ENCODE measurements at places on chromosomes 7 and 10.

DNA sequence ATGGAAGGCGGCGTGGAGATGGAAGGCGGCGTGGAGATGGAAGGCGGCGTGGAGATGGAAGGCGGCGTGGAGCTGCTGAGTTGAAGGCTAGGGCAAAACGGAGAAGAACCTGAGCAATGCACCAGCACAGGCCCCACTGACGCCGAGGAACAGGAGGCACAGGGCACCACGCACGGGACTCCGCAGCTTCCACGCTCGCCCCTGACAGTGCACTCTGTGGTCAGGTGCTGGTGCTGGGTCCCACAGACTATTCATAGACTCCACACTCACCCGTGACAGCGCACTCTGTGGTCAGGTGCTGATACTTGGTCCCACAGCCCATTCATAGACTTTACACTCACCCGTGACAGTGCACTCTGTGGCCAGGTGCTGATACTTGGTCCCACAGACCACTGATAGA lies 34.0 kb downstream of the CPXM2 start:
- DNase-seq, result no peak

DNA sequence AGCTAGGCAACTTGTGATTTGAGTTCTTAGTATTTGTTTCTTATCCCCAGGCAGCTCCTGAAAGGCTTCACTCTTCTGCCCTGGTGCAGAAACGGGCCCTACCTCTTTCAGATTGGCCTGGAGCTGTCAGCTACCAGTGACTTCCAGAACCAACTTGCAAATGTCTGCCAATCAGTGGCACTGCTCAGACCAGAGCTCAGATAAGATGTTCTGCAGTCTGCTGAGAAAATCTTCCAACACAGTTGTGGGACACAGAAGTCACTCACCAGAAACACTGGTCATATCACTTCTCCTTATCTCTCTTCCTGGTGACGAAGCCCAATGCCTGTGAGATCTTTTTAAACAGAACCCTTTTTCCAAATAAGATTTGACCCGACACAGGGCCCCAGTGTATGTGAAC lies 81.9 kb upstream of the DUSP5 start:
- DNase-seq, result no peak

DNA sequence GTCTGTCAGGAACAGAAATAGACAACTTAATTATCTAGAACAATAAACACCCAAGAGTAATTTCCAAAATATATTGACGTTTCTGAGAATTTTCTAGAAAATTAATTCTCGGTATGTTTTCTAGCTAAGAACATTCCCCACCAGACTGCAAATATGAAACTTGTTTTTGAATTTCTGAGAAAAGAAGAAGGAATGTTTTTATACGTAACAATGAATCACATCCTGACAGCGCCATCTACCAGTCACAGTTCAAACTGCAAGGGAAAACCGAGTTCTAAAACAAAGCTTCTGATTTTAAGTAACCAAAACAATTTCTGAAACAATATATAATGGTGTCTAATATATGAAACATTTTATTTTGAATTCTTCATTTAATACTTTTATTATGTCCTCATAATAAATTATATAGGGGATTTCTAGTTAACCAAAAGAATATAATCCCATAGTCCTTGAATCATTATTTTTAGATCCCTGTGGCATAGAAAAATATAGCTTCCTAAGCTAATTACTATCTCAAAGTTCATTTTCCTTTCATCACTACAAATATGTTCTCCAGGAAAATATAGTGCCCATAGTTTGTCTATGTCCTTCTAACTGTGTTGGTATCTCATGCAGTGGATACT lies 34.5 kb upstream of the MEOX2 start:
- DNase-seq, result no peak

GRCh38 chr10:70596860-70597809 lies 5.4 kb downstream of the PRF1 start:
- no peak for DNase-seq

DNA sequence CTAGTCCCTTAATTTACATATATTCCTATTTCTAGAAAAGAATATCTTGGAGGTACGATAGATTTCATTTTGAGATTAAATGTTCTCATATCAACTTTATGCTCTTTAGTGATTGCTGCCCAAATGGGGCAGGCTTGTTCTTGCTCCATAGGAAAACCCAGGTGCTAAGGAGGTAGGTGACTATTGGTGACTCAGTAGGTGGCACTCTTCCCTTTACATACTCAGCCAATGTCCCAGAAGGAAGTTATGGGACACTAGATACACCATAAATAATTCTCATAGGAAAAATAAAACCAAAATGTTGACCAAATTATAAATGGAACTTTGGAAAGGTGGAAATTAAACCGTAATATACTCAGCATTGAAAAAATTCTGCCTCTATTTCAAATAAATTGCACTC lies 4.0 kb downstream of the SKAP2 start:
- no peak for DNase-seq

GRCh38 chr7:42407833-42408232 lies 170.8 kb upstream of the GLI3 start:
- DNase-seq, result no peak

DNA sequence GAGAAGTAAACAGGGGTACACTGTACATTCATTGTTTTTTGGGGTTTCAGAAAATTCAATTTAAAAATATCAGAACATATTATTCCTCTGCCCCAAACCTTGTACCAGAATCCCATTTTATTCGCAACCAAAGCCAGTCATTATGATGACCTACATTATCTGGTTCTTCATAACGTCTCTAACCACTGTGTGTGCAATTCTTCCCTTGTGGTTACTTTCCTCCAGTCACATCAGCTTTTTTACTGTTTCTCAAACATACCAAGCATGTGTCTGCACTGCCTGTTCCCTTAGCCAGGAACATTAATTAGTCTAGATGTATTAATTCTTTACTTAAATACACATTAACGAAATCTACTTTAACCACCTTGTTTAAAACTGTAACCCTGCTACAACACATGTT lies 64.8 kb downstream of the THSD7A start:
- DNase-seq, result no peak

GRCh38 chr7:28497009-28497408 lies 84.7 kb downstream of the CREB5 start:
- DNase-seq, result no peak

DNA sequence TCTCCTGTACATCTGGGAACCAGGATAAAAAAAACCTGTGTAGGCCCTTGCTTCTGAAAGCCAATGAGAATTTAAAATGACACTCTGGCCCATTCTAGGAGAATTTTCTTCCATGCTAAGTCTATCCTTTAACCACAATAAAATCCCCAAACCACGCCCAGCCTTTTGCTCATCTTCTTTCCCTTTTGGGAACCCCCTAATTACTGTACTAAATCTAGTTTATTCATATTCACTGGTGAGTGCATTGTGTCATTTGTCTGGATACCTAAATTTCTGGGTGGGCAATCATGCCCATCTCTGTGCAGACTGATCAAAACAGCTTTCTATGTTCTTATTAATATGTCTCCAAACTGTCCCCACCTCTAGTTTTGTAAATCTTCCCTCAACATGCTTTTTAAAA lies 11.7 kb upstream of the CDK14 start:
- no peak for DNase-seq

DNA sequence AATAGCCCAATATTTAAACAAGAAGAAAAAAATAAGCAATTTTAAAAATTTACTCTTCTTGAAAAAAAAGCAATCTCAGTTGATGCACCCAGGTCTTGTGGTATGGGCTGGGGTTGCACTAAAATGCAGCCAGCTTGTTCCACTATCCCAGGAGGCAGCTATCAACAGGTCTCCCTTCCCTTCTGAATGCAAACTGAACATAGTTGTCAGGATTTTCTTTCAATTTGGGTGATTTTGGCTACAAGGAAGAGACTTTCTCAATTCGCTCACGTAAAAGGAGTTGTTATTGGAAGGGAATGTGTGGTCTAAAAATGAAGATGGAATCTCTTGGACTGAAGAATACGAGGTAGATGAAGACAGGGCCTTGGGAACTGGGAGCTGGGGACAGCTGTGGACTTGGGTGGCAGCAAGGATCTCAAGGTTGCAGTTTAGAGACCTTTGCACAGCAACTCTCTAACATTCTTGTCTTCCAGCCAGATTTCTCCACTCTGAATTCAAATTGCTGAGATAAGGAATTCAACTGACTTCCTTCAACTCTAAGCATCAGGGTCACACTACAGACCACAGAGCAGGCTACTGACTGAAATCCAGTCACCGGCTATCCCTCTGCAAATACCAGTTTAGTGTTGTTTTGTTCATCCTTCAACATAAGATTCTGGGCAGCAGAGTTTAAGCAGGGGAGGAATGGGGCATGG lies 3.1 kb upstream of the TMEM26 start:
- no peak for DNase-seq

GRCh38 chr10:87860156-87860795 lies 3.1 kb downstream of the KLLN start:
- DNase-seq, result no peak

DNA sequence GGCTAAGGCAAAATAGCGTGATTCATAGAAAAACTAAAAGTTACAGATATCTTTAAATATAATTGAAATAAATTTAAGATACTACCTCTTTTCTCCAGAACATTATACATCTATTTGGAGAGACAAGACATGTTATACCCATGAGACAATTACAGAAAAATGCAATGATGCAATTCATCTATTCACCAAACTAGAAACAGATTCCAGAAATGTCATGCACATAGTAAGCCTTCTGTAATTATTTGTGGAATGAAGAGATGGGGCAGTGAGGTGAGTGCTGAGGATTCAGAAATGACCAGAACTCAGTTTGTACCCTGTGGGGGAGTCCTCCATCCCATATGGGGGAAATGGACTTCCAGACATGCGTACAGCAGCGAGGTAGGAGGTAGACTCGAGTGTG lies 99.4 kb downstream of the MKX start:
- no peak for DNase-seq

GRCh38 chr10:114646426-114646825 lies 11.6 kb downstream of the ABLIM1 start:
- DNase-seq, result no peak

- no peak for DNase-seq
Observed at GRCh38 chr7:104482362-104483037, 154.1 kb downstream of the LHFPL3 start.

GRCh38 chr10:73459683-73460314 lies 26.4 kb upstream of the MSS51 start:
- DNase-seq, result no peak

DNA sequence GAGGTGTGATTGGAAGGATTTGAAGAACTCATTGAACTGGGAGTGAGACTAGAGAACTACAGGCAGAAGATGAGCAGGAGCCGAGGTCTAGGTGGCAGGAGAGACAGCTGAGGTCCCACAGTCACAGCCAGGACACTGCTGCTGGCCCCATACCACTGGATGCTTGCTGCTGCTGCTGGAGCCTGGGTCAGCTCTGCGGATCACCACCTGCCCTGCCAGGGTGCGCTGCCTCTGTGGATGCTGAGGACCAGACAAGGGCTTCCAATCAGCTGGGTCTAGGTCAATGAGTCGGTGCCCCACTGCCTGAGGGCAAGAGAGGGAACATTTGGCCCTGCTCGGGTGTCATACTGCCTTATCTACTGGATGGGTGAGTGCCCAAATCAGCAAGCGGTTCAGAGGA lies 94.4 kb downstream of the FRMD4A start:
- DNase-seq, result no peak

- DNase-seq, result no peak
Observed at GRCh38 chr7:19928247-19928646, 154.8 kb upstream of the TMEM196 start.

DNA sequence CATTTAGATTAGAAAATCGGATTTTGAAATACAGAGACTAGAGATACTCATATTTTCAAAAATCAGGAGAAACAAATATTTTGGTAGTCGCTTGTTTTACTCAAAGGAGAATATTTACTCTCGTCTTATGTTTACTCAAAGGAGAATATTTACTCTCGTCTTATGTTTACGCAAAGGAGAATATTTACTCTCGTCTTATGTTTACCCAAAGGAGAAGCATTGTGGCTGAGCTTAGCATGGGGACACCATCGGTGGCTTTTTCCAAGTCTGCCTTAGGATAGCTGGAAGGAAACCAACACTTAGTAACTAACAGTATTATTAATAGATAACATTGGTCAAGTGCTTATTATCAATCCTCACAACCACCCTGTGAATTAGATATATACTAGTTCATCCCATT lies 71.8 kb downstream of the SNX10 start:
- no peak for DNase-seq

GRCh38 chr10:104601166-104601565 lies 39.9 kb upstream of the SORCS3 start:
- no peak for DNase-seq

GRCh38 chr7:121262221-121262620 lies 66.6 kb upstream of the WNT16 start:
- DNase-seq, result no peak

DNA sequence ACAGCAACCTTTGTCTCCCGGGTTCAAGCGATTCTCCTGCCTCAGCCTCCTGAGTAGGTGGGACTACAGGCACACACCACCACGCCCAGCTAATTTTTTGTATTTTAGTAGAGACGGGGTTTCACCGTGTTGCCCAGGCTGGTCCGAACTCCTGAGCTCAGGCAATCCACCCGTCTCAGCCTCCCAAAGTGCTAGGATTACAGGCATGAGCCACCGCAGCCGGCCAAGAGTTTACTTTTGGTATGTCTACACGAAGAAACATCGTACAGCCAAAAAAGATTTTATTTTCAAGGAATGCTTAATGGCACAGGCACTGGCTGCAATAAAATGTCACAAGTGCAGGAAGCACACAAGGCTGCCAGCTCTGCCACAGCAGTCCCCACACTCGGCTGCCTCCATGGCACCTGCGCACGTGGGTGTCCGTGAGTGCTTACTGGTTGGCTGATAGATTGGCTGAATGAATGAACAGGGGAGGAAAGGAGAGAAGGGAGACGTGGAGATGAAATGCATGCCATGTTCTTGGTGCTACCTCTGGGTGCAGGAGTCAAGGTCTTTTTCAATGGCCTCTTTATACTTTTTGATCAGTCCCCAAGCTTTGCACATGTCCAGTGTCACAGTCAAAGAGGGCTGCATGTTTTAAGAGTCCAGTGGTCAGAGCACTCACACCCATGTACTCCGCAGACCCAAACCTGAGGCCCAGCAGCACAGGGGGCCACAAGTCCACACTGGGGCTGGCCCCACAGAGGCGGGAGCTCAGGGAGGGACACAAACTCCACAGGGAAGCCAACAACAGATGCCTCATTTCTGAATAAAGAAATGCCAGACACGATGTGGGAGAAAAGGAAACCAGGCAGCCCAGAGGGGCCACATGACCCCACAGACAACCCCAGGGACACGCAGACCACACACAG lies 198.2 kb downstream of the MAD1L1 start:
- DNase-seq, result no peak

DNA sequence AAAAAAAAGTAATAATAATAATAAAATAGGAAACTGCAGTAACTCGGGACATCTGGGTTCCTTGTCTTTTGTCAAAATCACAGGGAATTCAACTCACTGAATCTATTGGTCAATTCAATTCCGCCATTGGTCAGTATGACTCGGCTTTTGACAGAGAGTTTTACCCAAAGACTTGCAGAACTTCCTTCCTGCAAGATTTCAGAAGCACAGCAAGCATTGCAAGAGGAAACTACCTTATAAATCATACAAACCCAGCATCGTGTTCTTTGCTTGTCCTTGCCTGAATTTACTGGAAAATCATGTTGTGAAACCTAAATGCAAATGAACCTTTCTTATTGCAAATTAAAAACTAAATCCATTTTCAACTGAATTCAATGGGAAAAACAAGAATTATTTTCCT lies 15.5 kb downstream of the KLF6 start:
- DNase-seq, result no peak
